Muscle of leg (tissue), 16 donors: ENCODE measurements at places on chromosomes 16 and 17. TPM values are rescaled to one million over a fixed set of nuclear protein-coding genes. Genes with fewer than 3 reads are reported as not detected.

GRCh38 chr17:17420082-17420481, 56.7 kb upstream of the MED9 start:
- no peaks in the 10 kb centered on the region for H3K36me3 ChIP-seq
- H3K4me3 ChIP-seq = no peak overlapping the region
- peak overlapping the region; percentile 38 for H3K27ac ChIP-seq
- H3K27me3 ChIP-seq = peaks cover 3% of the 10 kb centered on the region
- peak; percentile 72 for DNase-seq
- H3K4me1 ChIP-seq = peaks cover 36% of the 10 kb centered on the region

Gene NPIPA2
- 0.31 TPM for total RNA-seq

DNA sequence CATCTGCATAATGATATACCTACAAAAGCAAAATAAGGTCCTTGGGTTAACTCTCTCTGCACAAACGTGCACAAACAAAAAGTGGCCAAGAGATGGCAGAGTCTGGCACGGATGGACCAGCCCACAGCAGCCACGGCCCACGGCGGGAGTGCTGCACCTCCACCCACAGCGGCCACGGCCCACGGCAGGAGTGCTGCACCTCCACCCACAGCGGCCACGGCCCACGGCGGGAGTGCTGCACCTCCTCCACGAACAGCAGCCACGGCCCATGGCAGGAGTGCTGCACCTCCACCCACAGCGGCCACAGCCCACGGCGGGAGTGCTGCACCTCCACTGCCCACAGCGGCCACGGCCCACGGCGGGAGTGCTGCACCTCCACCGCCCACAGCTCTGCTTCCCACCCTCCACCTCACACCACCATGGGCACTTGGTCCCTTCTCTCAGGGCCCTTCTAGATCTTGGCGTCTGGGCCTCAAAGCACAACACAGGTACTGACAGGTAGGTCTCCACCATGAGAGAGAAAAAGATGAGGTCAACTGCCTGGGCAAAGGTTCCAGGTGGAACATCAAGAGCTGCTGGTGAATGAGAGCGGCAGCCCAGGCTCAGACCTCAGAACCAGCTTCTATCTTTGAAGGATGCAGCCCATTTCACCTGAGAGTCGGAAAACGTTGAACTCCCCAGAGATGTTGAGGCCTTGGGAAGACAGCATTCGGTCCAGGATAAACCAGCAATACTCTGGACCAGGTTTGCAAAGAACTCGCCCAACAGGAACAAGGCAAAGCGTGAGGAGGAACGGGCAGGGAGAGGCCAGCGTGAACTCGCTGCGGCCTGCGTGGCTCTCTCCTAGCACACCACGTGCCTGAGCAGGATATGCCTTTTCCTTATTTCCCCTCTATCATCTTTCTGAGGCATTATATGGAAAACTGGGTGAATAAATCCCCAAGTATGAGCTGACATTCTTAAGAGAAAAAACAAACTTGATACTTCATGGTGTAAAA, 124.5 kb downstream of the ZNF778 start:
- no peak overlapping the region for H3K27ac ChIP-seq
- no peaks in the 10 kb centered on the region for H3K36me3 ChIP-seq
- H3K4me3 ChIP-seq = no peak overlapping the region
- H3K4me1 ChIP-seq = peaks cover 29% of the 10 kb centered on the region
- H3K27me3 ChIP-seq = no peaks in the 10 kb centered on the region
- no peak for DNase-seq

GRCh38 chr17:55705847-55706246, 16.8 kb downstream of the TMEM100 start:
- no peak for DNase-seq
- no peaks in the 10 kb centered on the region for H3K4me1 ChIP-seq
- H3K27me3 ChIP-seq = peaks cover 7% of the 10 kb centered on the region
- H3K36me3 ChIP-seq = no peaks in the 10 kb centered on the region
- no peak overlapping the region for H3K27ac ChIP-seq

GRCh38 chr16:57118461-57119084, 26.2 kb downstream of the CPNE2 start:
- no peak overlapping the region for H3K27ac ChIP-seq
- no peaks in the 10 kb centered on the region for H3K27me3 ChIP-seq
- no peak for DNase-seq

Gene PHLPP2
- 5.5 TPM for total RNA-seq

Gene C17orf50
- total RNA-seq = not detected

GRCh38 chr17:28370035-28370743, at the start of gene VTN:
TSS of gene VTN (minus strand) at chr17:28370307. CDS start at chr17:28370203, 104 bp downstream.
- H3K4me3 ChIP-seq = peak within 1 kb of the TSS; percentile 6
- peaks cover 2% of the 10 kb centered on the region for H3K36me3 ChIP-seq
- H3K4me1 ChIP-seq = peaks cover 24% of the 10 kb centered on the region
- H3K27ac ChIP-seq = peak within 1 kb of the TSS; percentile 44
- no peak for DNase-seq

Gene CSF3
- total RNA-seq = 0.13 TPM

GRCh38 chr17:43679911-43680310, 18.2 kb upstream of the MEOX1 start:
- DNase-seq = no peak
- H3K36me3 ChIP-seq = no peaks in the 10 kb centered on the region
- H3K27me3 ChIP-seq = peaks cover 14% of the 10 kb centered on the region
- no peak overlapping the region for H3K4me3 ChIP-seq
- no peak overlapping the region for H3K27ac ChIP-seq

Gene RAPGEFL1
- 2.4 TPM for total RNA-seq

Gene CASKIN1
- 0.75 TPM for total RNA-seq

Gene HEATR9
- not detected for total RNA-seq

Gene BEAN1
- 0.40 TPM for total RNA-seq

- H3K27me3 ChIP-seq = peaks cover 2% of the 10 kb centered on the region
- H3K4me1 ChIP-seq = peaks cover 91% of the 10 kb centered on the region
- peak within 1 kb of the TSS; percentile 56 for H3K4me3 ChIP-seq
- H3K36me3 ChIP-seq = peaks cover 26% of the 10 kb centered on the region
- DNase-seq = peak; percentile 94
Measured at GRCh38 chr16:29811896-29812665, at the start of gene PRRT2. TSS of gene PRRT2 (plus strand) at chr16:29812193. CDS start at chr16:29813055, 862 bp downstream.

DNA sequence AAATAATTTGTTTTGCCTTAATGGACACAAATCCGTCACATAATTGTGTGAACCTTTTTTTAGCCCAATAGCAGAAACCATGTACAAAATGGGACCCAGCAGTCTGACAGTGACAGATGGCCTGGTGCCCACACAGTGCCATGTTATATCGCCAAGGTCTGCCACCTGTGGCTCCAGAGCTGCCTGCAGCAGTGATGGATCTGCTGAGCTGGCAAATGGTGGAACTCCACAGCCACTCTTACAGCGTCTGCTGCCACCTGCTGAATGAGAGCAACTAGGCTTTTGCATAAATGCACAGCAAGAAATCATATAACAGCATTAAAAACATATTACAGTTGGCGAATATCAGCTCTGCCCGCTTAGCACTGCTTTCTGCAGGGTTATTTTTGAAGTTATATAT, 59.4 kb downstream of the NUP93 start:
- H3K4me1 ChIP-seq = no peaks in the 10 kb centered on the region
- no peaks in the 10 kb centered on the region for H3K36me3 ChIP-seq
- H3K4me3 ChIP-seq = no peak overlapping the region
- DNase-seq = peak; percentile 42
- no peaks in the 10 kb centered on the region for H3K27me3 ChIP-seq

- DNase-seq = no peak
- H3K27me3 ChIP-seq = no peaks in the 10 kb centered on the region
- H3K36me3 ChIP-seq = no peaks in the 10 kb centered on the region
- H3K4me3 ChIP-seq = no peak overlapping the region
- peaks cover 2% of the 10 kb centered on the region for H3K4me1 ChIP-seq
Measured at GRCh38 chr17:55458978-55459377, 37.3 kb upstream of the MMD start.

DNA sequence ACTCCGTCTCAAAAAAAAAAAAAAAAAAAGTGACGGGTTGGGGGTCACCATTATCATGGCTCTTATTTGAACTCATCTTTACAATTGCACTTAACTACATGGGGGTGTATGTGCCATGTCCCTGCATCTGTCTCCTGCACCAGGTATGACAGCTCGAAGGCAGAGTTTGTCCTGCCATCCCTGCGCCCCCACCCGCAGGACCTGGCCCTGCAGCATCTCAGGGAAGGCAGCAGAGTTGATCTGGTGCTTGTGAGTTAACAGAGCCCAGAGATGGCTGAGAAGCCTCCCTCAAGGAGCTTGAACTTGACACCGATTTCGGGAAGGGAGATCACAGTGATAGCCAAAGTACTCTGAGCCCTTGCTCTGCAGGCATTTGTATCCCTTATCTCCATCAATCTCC, 44.8 kb downstream of the C16orf82 start:
- H3K4me1 ChIP-seq = peaks cover 10% of the 10 kb centered on the region
- H3K27ac ChIP-seq = no peak overlapping the region
- H3K36me3 ChIP-seq = no peaks in the 10 kb centered on the region
- no peak for DNase-seq
- H3K4me3 ChIP-seq = no peak overlapping the region

Gene PITPNC1
- 8.6 TPM for total RNA-seq

GRCh38 chr16:17313085-17313611, 157.6 kb downstream of the XYLT1 start:
- H3K27ac ChIP-seq = peak overlapping the region; percentile 73
- H3K4me1 ChIP-seq = peaks cover 10% of the 10 kb centered on the region
- no peaks in the 10 kb centered on the region for H3K27me3 ChIP-seq
- DNase-seq = peak; percentile 93
- H3K36me3 ChIP-seq = no peaks in the 10 kb centered on the region

Gene OR1D2
- total RNA-seq = not detected

DNA sequence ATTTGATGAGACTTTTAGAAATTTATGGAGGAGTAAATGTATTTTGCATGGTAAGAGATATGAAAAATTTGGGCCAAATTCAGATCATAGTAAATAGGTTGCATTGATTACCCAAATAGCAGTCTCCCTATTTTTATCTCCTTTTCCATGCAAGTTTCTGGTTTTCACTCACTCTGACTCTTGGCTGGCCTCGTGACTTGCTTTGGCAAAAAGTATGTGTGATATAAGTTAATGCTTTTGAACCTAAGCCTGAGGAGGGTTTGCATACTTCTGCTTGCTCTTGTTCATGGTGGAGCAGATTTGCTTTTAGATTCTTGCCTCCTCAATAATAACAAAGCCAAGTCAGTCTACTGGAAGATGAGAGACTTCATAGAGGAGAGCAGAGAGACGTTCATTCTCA, 1045.9 kb upstream of the CDH8 start:
- H3K4me3 ChIP-seq = no peak overlapping the region
- H3K36me3 ChIP-seq = no peaks in the 10 kb centered on the region
- no peaks in the 10 kb centered on the region for H3K4me1 ChIP-seq
- H3K27me3 ChIP-seq = no peaks in the 10 kb centered on the region
- DNase-seq = peak; percentile 49

- H3K4me1 ChIP-seq = no peaks in the 10 kb centered on the region
- H3K27me3 ChIP-seq = peaks cover 5% of the 10 kb centered on the region
- H3K36me3 ChIP-seq = no peaks in the 10 kb centered on the region
- H3K4me3 ChIP-seq = no peak overlapping the region
- H3K27ac ChIP-seq = no peak overlapping the region
Measured at GRCh38 chr17:33942414-33942813, 312.7 kb upstream of the CCL2 start.

Gene STH
- total RNA-seq = not detected

- H3K36me3 ChIP-seq = no peaks in the 10 kb centered on the region
- H3K27me3 ChIP-seq = peaks cover 2% of the 10 kb centered on the region
- no peak overlapping the region for H3K27ac ChIP-seq
- H3K4me1 ChIP-seq = no peaks in the 10 kb centered on the region
- DNase-seq = no peak
Measured at GRCh38 chr16:65688301-65688700, 566.4 kb upstream of the CDH11 start.

- no peaks in the 10 kb centered on the region for H3K4me1 ChIP-seq
- H3K27me3 ChIP-seq = no peaks in the 10 kb centered on the region
- no peak overlapping the region for H3K4me3 ChIP-seq
- H3K36me3 ChIP-seq = peaks cover 8% of the 10 kb centered on the region
- no peak overlapping the region for H3K27ac ChIP-seq
- no peak for DNase-seq
Measured at GRCh38 chr17:63722403-63722802, 19.2 kb downstream of the STRADA start.

GRCh38 chr16:81551151-81551808, 106.7 kb downstream of the CMIP start:
- no peak for DNase-seq
- no peaks in the 10 kb centered on the region for H3K36me3 ChIP-seq
